ENCODE measurements at places on chromosomes 13 and 19. TPM values are rescaled to one million over a fixed set of nuclear protein-coding genes. Genes with fewer than 3 reads are reported as not detected.

The SLC25A41 gene
- 0.63 TPM for total RNA-seq

The AKAP11 gene
- total RNA-seq, result 107 TPM

The PRTN3 gene
- total RNA-seq, result 0.94 TPM

The ZNF134 gene
- total RNA-seq, result 50.1 TPM

The LSM14A gene
- 119 TPM for total RNA-seq

The KLHL1 gene
- total RNA-seq, result 60.7 TPM

The PCDH9 gene
- 126 TPM for total RNA-seq

The PNPLA6 gene
- total RNA-seq, result 57.9 TPM

The TEX26 gene
- not detected for total RNA-seq

The TMIGD2 gene
- total RNA-seq, result 0.31 TPM

The ERCC1 gene
- 64.8 TPM for total RNA-seq

The HSPB6 gene
- total RNA-seq, result not detected

The HIF3A gene
- total RNA-seq, result 12.2 TPM

The POU4F1 gene
- total RNA-seq, result 0.31 TPM

The C19orf33 gene
- not detected for total RNA-seq

The SYNE4 gene
- 0.63 TPM for total RNA-seq

The ERFL gene
- not detected for total RNA-seq

The IRGC gene
- total RNA-seq, result not detected

The ZNF701 gene
- 41.3 TPM for total RNA-seq

The ZNF541 gene
- under 0.01 TPM for total RNA-seq

The DAND5 gene
- total RNA-seq, result not detected

The PTH2 gene
- total RNA-seq, result not detected

The ZNF433 gene
- 26.3 TPM for total RNA-seq
